ENCODE measurements at places on chromosomes 4 and X.

DNA sequence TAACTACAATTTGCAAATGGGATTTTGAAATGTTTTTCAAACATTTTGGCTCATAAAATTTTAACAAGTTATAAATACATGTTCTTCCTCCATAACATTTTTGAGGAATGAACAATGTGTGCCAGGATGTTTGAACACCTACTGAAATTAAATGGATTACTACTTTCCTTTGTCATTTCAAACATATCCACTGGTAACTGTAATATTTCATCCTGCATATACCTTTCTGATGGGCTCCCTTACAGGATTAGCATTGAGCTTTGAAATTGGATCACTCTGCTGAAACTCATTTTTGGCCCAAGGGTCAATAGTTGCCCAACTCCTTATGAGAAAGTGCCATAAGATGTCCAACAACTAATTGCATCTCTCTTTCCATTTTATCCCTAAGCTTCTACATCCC lies 17.6 kb downstream of the GRPR start:
- no peak for DNase-seq

- no peak for DNase-seq
Observed at GRCh38 chrX:103879339-103879738, 47.3 kb upstream of the RAB9B start.

GRCh38 chrX:22173966-22174365 lies 98.7 kb upstream of the CBLL2 start:
- DNase-seq: no peak

- DNase-seq: no peak
Observed at GRCh38 chrX:153395613-153396319, 5.4 kb downstream of the PNMA6E start.

GRCh38 chr4:20422398-20422797 lies 170.7 kb downstream of the SLIT2 start:
- DNase-seq: peak; percentile 38

GRCh38 chrX:30851449-30851848 lies 37.6 kb downstream of the TAB3 start:
- DNase-seq: no peak

- no peak for DNase-seq
Observed at GRCh38 chr4:46874811-46875210, 34.2 kb downstream of the COX7B2 start.

- no peak for DNase-seq
Observed at GRCh38 chr4:140188975-140189374, 35.0 kb upstream of the MAML3 start.

- no peak for DNase-seq
Observed at GRCh38 chrX:111145878-111146277, 49.9 kb downstream of the PAK3 start.

- no peak for DNase-seq
Observed at GRCh38 chrX:40132751-40133150, 35.0 kb upstream of the BCOR start.

DNA sequence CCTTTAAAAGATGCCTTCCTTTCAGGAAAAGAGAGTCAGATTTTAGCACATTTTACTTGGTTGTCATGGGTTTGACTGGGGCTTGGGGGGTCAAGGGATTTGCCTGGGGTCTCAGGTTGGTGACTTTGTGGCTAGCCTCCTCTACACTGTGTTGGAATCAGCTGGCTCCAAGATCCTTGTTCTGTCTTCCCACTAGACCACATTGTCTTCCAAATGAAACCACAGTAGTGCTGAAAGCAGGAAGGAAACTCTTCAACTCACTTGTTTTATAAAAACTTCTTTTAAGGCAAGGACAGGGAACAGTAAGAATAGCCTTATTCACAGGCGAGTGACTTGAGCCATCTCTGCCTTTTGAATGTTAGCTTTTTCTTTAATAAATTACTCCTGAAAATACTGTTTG lies 37.0 kb upstream of the OTUD4 start:
- DNase-seq: no peak

GRCh38 chrX:120795301-120795700 lies 80.4 kb downstream of the CT47B1 start:
- DNase-seq: no peak

DNA sequence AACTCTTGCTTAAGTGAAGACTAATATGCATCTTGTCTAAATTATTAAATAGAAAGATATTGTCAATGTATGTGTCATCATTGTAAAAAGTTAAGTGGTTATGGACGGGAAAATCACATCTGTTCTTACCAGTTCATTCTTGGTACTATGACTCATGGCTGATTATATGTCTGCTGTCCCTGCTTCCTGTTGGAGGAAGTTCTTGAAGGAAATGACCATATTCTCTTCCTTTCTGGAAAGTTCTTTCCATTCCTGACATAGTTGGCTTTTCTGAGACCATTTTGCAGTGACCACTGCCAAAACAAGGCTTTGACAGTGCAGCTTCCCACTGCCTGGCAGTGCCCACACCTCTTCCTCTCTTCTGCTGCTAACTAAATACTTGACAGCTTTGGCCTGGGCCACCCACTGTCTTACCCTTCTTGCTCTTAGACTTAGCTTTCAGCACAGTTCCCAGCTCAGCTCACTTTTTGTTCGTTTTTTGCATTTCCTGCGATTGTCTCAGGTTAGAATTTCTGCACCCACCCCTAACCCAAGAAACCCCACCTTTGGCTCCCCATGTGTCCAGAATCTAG lies 13.2 kb upstream of the CLDN24 start:
- no peak for DNase-seq

DNA sequence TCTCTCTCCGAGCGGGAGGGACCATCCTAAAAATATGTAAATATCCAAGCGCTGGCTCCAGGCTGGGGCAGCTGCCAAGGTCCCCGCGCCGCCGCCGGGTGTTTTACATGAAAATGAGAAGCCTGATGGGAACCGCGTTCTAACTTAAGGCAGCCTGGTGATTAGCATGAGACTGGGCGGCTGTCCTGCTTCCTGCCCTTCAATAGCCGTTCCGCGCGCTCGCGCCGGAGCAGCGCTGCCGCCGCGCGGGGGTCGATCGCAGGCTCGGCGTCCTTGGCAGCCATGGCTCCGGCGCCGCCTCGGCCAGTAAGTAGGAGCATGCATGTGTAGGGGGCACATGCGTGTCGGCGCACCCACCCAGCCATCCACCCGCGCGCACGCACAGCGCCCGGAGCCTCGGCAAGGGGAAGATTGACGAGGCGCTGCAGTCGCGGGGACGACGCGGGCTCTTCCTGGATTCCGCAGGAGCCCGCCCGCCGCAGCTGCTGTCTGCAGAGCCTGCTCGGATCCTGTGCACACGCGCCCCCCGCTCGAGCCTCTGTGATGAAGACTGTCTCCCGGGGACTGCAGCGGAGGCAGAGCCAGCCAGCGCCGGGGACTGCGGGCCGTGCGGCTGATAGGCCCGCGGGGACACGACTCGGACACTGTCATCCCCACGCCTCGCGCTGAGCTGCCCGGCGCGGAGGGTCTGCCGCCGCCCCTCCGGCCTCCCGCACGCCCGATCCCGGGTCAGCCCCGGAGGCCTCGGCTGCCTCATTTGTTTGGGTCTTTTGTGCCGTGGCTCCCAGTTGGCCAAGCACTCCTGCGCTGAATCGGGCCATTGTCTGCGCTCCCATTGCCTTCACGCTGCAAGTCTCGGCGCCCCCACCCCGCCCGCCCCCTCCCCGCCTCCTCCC lies 734 bp downstream of the STOX2 start:
- DNase-seq: no peak

DNA sequence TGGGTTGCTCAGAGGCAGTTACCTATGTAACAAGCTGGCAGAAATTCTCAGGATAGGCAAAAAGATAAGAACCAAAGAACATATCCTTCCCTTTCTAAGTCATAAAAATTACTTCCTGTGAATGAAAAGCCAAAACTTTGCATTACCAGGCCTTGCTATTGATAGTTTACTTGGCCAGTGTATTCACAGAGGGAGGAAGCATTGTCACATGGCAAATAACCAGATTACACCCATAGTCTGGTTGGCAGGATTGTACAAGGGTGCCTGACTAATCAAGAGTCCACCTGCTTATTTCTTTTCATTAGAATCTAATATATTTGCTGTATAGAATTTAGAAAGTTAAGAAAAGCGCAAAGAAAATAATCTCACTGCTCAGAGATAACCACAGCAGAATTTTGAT lies 14.1 kb downstream of the XIAP start:
- no peak for DNase-seq

GRCh38 chrX:41338436-41338835 lies 4.5 kb downstream of the DDX3X start:
- no peak for DNase-seq

- DNase-seq: peak; percentile 12
Observed at GRCh38 chr4:20773144-20773997, 73.1 kb downstream of the PACRGL start.

DNA sequence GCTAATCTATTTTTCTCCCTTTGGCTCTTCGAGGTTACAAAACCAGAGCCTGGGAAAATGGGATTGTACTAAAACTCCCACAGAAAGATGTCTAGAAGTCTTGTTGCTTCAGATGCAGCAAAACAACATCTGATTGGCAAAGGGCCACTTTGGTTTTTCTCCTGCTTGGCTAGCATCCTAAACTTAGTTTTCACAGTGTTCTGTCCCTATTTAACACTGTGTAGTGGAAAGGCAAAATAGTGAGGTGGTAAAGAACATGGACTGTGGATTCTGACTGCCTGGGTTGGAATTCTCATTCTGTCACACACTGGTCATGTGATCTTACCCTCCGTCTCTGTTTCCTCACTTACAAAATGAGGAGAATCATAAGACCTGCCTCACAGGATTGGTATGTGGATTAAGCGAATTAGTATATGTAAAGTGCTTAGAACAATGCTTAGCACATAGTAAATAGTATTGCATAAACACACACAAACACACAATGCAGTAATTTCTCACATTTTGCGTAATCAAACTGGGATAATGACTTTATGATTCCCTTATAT lies 23.5 kb downstream of the TIGD2 start:
- DNase-seq: no peak

DNA sequence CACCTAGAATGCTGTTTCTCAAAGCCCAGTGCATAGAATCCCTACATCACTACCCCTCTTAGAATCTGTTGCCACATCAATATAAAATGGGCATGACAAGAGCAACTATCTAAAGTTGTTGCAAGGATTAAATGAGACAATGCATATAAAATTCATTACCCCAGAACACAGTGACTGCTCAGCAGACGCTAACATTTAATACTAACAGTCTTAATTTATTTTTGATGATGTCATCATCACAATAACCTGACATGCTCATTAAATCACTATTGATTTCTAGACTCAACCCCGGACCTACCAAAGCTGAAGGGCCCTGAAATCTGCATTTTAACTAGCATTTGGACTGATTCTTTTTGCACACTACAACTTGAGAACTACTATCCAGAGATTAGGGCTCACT lies 3.9 kb downstream of the ARSJ start:
- DNase-seq: no peak

DNA sequence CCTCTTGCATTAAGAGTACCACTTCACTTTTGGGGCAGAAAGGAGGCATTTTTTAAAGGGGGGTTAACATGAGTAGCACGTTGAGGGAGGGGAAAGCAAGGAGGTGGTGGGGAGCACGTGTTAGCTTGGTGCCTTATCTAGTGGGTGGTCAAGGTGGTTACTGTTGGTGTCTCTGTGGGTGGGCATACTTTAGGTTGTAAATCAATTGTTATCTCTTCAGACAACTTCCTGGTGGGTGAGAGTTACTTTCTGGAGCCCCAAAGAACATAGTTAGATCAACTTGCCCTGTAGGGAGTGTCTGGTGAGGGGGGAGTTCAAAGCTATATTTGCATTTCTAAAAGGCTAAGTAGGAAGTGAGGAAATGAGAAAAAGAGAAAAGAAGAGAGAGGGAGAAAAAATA lies 297.7 kb upstream of the CLNK start:
- DNase-seq: no peak

GRCh38 chr4:94504545-94504944 lies 52.8 kb downstream of the PDLIM5 start:
- DNase-seq: no peak

DNA sequence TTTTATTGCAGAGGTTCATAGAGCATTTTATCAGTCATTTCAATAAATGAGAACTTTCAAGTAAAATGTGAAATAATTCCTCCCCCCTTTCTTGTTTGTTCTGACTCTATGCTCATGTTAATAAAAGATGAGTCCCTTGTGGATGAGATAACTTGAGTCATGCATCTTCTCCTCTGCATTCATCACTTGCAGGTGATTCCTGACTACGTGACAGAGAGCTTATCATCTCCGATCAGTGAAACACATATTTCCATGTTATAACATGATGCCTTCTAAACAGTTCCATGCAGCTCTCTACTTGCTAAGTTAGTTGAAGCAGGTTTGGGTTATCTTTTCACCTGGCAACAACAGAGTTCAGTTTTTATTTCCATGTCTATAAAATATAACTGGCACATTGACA lies 160.1 kb upstream of the ANKRD50 start:
- no peak for DNase-seq

- DNase-seq: no peak
Observed at GRCh38 chrX:41705680-41706374, 17.1 kb downstream of the GPR34 start.

GRCh38 chr4:114249976-114250375 lies 270.5 kb upstream of the ARSJ start:
- no peak for DNase-seq

DNA sequence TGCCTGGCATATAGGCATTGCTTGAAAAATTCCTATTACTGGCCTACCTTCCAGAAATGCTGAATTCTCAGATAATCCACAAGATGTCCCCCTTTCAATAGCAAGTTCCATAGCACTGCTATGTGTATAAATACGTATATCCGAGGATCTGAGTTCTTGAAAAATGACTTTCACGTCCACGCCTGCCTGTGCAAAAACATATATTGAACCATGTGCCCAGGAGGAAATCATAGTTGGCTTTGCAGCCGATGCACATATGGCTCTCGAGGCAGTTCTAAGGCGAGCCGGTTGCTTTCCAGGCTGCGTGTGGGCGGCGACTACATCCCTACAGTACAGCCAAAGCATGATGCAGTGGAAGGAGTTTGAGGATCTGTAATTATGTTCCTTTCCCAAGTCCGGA lies 55.4 kb upstream of the ESX1 start:
- DNase-seq: no peak

DNA sequence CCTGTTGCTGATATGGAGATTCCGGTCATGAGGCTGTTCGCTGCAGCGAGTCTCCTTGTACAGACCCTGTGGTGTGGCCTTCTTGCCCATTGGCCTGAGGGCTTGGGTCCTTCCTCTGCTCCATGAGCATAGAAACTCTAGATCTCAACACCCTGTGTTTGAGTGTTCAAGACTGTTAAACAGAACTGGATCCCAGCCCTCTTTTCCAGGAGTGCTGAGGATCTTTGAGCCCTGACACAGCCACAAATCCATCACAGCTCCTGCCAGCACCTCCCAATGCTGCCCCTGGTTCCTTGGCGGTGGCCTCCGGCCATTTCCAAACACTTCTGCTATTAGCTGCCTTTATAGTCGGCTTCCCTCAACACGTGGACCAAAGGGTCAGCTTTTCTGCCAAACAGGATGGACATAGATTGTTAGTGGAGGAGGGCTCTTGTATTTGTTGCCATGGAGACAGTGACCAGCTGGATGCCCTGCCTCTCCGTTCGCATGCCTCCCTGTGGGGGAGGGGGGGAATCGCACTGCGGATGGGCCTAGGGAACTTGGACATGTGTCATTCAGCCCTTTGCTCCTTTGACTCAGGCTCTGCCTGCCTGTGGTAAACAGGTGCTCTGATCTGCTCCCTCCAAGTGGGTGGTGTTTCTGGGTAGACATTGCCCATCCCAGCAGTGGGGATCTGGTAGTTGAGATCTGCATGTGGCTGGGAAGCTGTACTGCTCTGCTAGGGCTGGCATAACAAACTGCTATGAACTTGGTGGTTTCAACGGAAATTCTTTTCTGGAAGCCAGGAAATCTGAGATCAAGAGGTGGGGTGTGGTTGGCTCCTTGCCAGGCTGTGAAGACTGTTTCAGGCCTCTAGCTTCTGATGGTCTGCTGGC lies 6.9 kb upstream of the WDR1 start:
- no peak for DNase-seq

Measured in stimulated activated naive CD8-positive, alpha-beta T cell treated with anti-CD3 and anti-CD28 coated beads, Interleukin-15, amount 100 ng/mL, for 72 hours (primary cell).